Erythroblast (primary cell): ENCODE measurements at places on chromosomes 6 and 20.
A peak's percentile ranks its signal among the peaks of the same experiment; 100 is the strongest.

GRCh38 chr6:144013486-144013909 is 5.4 kb upstream of the PLAGL1 start:
- peak; percentile 75 for DNase-seq

DNA sequence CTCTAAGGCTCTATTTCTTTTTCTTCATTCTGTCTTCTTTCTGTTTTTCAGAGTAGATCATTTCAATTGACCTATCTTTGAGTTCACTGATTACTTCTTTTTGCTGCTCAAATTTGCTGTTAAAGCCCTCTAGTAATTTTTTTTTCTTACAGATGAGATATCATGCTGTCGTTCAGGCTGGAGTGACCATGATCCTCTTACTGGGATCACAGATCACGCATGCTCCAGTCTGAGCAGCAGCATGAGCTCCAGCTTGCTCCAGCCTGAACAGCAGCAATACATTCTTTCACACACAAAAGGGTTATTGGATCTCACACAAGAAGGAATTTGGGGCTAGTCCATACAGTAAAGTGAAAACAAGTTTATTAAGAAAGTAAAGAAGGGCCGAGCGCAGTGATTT is 12.3 kb upstream of the TRIM38 start:
- no peak for DNase-seq

- no peak for DNase-seq
These were observed 5.6 kb downstream of the SPATA2 start for GRCh38 chr20:49909499-49910339.

- DNase-seq: no peak
These were observed 124.1 kb downstream of the GRIK2 start for GRCh38 chr6:101517632-101518031.

- DNase-seq: no peak
These were observed 17.5 kb downstream of the ATXN1 start for GRCh38 chr6:16743664-16744210.

DNA sequence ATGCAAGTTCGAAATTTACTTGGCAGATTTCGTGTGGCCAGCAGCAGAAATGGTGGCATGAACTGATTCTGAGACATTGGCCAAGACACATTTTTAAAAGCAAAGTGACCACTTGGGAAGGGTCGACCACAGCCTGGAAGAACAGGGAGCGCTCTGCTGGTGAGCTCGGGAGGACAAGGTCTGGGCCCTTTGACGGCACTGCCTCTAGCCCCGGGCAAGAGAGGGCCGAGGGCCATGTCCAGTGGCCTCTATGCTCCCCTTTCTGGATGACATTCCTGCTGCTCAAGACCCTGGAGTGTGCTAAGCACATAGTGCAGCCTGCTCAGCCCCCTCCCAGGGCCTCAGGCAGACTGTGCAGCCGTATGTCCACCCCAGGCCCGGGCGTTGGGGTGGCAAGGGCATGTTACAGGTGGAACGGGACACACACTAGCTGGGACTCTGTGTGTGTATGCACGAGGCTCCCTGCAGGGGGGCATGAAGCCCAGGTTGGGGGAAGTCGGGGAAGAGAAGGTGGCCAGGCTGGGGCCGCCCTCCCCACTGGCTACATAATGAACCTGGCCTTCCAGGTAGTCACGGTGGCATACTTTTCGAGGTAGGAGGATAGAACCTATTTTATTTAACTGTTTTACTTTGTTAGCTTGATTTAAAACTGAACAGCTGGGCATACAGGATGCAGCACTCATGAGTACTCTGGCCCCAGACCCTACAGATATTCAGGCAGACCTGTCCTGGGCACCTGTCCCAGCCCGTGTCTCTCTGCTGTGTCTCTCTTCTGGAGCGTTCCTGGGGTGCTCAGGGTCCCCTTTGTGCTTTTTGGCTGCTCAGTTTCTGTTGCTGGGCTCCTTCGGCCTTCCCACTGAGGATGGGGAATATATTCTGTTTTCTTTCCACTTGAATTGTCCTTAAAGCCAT is 6.4 kb downstream of the SYNJ2 start:
- no peak for DNase-seq

DNA sequence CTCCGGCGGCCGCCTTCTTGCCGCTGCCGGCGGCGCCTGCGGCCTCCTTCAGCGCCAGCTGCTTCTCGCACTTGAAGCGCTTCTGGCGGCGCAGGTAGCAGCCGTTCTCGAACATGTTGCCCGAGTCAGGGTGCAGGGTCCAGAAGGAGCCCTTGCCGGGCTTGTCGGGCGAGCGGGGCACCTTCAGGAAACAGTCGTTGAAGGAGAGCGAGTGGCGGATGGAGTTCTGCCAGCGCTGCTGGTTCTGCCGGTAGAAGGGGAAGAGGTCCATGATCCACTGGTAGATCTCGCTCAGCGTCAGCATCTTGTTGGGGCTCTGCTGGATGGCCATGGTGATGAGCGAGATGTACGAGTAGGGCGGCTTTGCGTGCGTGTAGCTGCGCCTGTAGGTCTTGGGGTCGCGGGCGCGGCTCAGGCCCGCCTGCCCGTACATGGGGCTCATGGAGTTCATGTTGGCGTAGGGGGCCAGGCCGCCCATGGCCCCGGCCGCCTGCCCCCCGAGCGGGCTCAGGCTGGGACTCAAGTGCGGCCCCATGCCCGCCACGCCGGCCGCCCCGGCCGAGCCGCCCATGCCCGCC is 1.9 kb downstream of the FOXA2 start:
- DNase-seq: no peak

GRCh38 chr6:6191476-6191875 is 129.0 kb downstream of the F13A1 start:
- DNase-seq: no peak

- DNase-seq: no peak
These were observed 119.8 kb upstream of the AKAP12 start for GRCh38 chr6:151119823-151120524.

- DNase-seq: no peak
These were observed 559 bp downstream of the APMAP start for GRCh38 chr20:24991897-24992486.
